ENCODE measurements at places on chromosomes 3 and 15.

- DNase-seq = no peak
Measured at GRCh38 chr15:31041610-31042009, 50.2 kb upstream of the MTMR10 start.

GRCh38 chr3:195762611-195763010 lies 41.8 kb downstream of the MUC20 start:
- DNase-seq = no peak

DNA sequence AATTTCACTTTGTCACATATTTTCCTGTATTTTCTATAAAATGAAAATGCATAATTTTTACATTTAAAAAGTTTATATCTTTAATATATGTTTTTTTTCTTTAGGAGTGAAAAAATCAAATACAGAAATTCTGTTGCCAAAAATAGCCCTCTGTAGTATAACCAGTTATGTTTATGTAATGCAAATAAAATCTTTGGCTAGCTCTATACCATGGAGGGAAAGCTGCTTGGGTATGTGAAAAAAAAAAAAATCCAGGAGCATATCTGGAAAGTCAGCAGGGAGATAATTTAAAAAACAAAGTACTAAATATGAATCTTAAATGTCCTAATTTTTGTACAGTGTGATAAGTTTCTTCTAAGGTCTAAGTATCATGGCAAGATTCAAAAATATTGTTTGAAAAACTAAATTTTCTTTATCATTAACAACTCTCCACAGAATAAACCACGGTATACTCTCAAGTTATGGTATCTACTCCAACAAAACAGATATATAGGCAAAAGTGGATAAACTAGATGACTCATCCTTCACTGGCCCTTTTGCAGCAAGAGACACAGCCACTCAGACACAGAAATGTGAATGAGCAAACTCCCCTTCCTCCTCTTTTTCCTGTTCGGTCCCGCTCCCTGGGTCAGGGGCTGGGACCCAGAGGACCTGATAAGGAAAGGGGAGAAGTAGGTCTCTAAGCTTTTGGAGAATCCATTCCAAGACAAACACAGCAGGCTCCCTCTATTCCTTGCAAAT lies 66.6 kb downstream of the PDZRN3 start:
- DNase-seq = no peak

DNA sequence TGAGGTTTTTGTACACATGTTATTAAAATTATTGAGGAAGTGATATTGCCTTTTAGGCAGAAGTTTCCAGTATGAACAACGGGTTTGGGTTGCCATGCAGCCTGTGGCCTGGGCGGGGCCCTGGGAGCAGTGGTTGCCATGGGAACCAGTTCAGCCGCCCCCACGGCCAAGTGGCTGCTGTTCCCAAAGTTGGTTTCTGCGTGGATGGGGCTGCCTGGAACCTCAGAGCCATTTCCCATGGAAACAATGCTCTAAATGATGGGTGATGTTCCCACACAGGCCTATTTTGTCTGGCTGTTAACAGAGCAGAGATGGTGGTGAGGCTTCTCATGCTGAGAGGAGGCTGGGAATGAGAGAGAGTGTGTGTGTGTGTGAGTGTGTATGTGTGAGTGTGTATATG lies 19.5 kb downstream of the MRAS start:
- no peak for DNase-seq

- DNase-seq = no peak
Measured at GRCh38 chr15:80404057-80404760, at the start of gene ARNT2. ARNT2 (plus strand) TSS chr15:80404382; CDS start chr15:80404516, 134 bp downstream.

DNA sequence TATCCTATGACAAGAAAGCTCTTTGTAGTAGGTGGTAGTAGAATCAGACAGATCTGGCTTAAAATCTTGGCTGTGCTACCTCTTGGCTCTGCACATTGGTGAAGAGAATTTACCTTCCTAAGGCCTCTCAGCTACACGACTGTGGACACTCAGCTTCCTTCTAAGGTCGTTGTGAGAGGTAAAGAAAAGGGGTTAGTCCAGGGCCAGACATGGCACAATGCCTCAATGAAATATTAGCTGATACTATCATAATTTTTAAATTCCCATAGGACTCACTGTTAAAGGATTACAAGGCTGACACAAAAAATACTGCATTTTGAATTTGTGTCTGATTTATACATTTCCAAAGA lies 80.4 kb downstream of the IGF1R start:
- no peak for DNase-seq

DNA sequence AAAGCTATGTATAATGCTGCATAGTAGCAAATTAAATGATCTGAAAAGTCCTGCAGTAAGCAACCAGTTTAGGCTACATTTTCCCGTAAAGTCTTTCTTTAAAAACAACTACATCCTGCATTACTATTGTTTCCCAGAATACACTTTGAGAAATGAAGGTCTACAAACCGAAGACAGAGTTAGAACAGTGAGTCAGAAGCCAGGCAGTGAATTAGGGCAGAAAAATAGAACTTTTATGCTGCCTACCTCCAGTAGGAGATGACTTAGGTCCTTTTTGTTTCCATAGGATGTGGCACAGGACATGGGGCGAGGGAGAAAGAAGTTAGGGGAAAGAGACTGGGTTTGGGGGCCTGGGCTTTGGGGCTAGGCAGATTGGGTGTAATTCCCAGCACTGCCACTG lies 127.3 kb downstream of the PPM1L start:
- DNase-seq = no peak

- no peak for DNase-seq
Measured at GRCh38 chr3:104458657-104459056, 908.1 kb upstream of the ALCAM start.

- no peak for DNase-seq
Measured at GRCh38 chr15:74400313-74400860, 32.9 kb upstream of the CYP11A1 start.

- DNase-seq = no peak
Measured at GRCh38 chr3:74403307-74403706, 211.2 kb downstream of the CNTN3 start.

DNA sequence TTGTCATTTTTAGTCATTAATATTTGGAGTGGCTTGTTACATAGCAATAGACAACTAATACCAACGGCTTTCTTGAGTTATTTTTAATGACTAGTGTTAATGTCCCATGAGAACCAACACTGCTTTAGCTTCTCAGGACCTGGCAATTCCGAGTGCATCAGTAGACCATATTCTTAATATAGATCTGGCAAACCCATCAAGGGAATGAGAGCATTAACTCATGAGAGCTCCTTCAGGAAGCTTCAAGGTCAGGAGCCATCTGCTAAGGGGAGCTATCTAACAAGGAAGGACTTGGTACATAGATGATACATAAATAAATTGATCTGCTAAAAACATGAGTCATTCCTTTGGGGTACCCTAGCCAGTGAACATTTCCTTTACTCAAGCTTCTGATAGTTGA lies 122.6 kb upstream of the EPHA3 start:
- DNase-seq = no peak

DNA sequence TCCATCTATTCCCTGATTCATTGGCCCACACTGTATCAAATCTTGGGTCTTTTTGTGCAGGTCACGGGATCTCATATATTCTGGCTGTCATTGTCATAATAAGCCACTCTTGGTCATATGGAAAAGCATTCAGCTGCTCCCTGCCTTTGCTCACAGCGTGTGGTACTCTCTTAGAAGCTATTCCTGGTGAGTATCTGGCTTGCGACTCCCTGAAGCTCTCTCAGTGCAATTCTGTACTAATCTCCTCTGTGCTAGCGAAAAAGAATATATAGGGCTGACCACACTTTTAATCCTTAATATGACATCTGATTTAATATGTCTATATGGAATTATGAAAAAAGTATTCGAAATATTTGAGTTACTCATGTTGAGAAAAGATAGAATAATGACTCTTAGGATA lies 440.8 kb upstream of the GBE1 start:
- no peak for DNase-seq

DNA sequence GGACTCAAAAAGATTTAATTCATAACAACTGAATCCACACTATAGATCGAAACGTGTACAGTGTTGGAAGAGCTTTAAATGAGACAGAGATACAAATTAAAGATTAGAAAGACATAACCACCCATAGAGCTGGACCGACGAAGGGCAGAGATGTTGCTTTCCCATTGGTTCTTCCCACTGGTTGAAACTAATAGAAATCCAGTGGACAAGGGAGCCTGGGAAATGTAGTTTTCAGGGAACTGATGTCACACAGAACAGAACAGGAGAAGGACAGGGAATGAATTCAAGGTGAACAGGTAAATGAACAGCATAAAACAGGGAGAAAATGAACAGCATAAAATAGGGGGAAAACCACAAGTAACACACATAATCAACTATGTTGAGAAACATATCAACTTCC lies 328.7 kb downstream of the ZNF621 start:
- no peak for DNase-seq

DNA sequence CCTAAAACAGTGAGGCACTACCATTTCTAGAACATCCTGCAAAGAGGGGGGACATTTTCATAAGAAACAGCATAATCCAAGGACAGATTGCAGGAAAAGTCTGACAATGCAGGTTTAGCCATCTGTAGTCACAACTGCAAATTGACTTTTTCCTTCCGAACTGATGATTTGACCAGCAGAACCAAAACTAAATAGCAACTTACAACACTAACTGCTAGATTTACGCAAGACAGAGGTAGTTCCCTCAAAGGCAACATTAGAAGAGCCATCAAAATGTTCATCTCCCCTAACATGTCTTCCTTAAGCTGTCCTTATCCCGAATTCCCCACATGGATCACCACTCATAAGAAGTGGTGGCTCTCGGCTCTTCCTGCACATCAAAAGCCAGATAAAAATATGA lies 129.6 kb downstream of the GADL1 start:
- DNase-seq = no peak

- DNase-seq = no peak
Measured at GRCh38 chr3:143769616-143770015, 78.7 kb downstream of the SLC9A9 start.

DNA sequence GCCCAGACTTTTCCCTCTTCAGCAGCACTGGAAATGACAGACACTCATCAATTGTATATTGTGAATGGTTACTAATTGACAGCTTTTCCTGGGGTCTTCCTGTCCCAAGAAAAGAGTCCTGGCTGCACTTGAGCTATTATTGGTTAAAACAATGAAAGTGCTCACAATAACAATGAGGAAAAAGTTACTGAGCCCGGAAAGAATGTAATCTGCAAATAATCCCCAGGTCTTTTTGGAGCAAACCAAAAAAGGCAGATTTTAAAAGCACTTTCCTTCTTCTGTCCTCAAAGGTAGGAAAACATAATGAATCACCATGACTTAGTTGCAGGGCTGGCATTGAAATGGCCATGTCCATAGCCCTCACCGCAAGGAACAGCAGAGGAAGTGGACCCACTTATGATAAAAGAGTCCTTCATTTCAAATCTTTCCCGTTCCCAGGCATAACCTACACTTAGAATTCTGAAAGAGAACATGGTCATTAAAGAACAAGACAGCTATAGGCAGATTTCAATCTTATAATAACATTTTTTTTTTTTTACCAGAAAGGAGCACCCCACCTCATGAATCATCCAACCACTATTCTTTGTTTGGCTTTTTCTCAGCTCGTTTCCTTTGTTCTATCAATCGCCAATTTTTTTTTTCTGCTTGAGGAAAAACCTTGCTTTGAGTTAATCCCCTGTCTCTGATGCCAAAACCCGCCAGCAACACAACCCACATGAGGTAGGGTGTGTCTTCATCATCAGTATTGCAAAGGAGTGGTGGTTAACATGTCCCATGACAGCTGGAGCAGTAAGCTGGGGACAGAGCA lies 35.5 kb upstream of the ATP1B3 start:
- DNase-seq = no peak

GRCh38 chr15:42736793-42737528 lies at the start of gene CDAN1:
CDAN1 (minus strand) TSS chr15:42737128; CDS start chr15:42737102, 26 bp downstream.
- DNase-seq = peak; percentile 81

DNA sequence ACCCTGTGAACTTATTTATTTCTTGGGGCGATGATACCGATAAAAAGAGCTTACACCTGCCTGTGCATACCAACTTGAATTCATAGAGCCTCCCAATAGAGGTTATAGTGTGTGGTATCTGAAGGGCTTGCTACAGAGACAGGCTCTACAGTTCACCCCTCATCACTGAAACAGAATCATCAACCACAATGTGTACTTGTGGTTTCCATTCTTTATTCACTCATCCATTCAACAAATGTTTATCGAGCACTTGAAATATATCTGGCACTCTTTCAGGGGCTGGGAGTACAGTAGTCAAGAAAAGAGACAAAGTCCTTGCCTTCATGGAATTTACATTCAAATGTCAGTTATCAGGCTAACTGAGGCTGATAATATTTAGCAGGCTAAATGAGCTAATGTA lies 134.4 kb upstream of the SKOR1 start:
- no peak for DNase-seq

DNA sequence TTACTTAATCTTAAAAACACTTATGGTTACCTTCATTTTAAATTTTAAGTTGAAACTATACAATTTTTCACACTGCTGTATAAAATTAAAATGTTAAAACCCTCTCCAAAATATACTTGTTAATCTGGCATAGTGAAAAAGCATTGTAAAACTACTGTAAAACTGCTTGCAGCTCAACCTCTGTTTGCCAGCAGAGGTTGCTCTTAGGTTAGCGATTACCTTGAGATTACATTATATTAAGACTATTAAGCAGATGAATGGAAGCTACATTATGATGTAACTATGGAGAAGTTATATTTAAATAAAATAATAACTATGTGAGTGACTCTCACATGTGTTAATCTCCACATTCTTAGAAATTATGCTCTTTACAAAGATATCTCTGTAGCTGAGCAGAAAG lies 143.6 kb upstream of the SLITRK3 start:
- DNase-seq = no peak

- DNase-seq = no peak
Measured at GRCh38 chr3:105662306-105662705, 206.5 kb downstream of the CBLB start.
